ENCODE measurements at places on chromosomes 6 and 20.
A peak's percentile ranks its signal among the peaks of the same experiment; 100 is the strongest.

GRCh38 chr20:49167811-49168507, 20.2 kb downstream of the STAU1 start:
- DNase-seq: no peak

GRCh38 chr20:47660983-47661700, 124.1 kb downstream of the SULF2 start:
- DNase-seq: no peak

DNA sequence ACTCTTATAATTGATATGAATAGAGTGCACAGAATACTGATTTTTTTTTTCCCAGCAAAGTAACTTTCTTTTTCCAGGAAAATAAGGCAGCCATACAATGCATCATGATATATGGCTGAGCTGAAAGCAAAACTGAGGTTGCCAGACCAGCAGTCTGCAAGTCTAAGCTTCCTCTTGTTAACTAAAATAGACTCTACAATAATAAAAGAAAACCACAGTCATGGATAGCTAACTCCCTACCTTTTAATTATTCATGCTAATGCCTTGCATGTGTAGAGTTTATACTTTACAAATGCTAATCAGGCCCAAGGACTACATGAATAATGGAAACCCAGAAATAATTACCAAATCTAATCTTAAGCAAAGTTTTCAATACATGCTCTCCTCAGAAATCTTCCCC, 47.4 kb downstream of the MAP7 start:
- DNase-seq: no peak

DNA sequence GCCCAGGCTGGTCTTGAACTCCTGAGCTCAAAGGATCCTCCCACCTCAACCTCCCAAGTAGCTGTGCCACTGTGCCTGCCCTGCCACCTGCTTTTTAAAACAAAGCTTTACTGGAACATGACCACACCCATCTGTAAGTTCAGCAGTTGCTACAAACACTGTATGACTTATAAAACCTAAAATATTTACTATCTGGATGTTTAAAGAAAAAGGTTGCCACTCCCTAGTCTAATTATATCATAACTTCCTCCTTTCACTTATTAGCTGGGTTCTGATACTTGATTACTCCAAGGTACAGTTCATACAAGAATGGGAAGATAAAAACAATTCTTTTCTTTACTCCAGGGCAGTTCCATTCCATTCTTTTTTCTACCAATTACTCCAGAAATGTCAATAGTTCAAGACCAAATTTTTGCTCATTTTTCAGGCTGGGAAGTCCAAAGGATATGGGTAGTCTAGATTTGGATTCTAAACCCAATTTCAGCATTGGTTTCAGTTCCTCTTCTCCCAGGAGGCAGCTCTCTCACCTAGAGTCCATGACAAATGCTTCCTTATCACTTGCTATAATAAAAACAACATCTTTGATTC, 63.1 kb downstream of the SEC63 start:
- DNase-seq: no peak

DNA sequence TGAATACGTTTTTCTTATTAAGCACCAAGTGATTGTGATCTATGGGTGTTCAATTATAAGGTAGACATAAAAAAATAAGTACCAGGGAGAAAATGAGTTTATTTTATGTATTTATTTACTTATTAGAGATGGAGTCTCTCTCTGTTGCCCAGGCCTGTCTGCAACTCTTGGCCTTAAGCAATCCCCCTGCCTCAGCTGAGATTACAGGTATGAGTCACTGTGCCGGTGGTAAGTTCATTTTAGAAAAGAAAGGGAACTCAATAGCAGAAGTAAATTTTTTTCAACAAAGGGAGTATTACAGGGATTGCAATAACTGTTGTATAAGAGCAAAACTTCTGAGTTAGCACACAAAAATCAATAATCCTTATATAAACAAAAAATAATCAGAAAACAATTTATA, 98.7 kb upstream of the FUT9 start:
- DNase-seq: no peak

DNA sequence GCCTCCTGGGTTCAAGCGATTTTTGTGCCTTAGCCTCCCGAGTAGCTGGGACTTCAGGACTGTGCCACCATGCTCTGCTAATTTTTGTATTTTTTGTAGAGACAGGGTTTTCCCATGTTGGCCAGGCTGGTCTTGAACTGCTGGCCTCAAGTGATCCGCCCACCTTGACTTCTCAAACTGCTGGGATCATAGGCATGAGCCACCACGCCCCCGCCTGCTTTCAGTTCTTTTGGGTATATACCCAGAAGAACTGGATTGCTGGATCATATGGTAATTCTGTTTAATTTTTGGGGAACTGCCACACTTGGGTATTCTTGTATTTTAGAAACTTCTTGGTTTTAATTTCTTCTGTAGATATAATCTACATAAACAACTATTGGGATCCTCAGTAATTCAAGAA, 17.0 kb downstream of the CDS2 start:
- DNase-seq: no peak

DNA sequence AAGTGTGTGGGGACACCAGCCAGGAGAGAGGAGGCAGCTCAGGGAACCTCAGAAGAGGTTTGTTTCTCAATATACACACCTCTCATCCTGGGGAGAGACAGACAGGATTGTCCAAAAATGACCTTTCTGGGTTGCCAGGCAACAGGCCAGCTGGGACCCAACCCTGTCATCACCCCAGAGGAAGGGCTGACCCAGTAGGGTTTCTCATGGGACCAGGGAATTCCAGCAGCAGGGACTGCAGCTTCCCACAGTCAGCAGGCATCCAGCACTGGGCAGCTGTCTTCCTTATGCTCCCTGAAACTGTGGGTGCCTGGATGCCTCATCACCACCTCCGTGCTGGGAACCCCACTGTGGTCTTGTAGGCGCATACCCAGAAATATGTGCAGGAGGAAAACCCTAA, 1.3 kb downstream of the C20orf202 start:
- no peak for DNase-seq

DNA sequence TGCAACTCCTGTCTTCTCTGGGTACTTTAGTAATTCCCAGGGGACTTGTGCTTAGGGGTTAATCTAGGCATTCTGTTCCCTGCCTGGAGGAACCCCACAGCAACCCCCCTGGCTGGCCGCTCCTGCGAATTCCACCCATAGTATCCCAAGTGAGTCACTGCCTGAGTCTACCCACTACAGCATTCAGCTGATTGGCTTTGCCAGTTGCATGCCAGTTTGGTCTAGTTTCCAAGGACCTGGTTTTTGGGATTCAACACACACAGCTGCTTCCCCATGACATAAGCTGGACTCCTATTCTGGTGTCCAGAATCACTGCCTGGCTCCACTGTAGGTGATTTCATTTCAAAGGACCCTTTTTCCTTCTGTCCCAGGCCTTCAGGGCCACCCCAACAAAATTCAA, 40.3 kb downstream of the PLCG1 start:
- DNase-seq: no peak

- no peak for DNase-seq
These were observed 193.1 kb downstream of the CDH4 start for GRCh38 chr20:61445138-61445537.

- DNase-seq: no peak
These were observed 28.0 kb downstream of the TMC2 start for GRCh38 chr20:2564406-2564805.

DNA sequence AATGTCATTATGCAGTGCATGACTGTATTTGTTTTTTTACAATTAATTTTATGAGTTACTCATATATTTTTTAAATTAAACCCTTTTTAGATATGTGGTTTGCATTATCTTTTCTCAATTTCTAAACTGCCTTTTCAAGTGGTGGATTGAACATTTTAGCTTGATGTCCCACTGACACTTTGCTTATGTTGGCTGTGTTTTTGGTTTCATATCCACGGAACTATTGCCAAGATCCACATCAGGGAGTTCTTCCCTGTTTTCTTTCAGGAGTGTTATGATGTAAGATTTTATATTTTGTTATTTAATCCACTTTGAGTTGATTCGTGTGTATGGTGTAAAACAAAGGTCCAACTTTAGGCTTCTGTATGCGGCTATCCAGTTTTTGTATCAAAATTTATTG, 1144.9 kb upstream of the EYS start:
- no peak for DNase-seq

- no peak for DNase-seq
These were observed 78.9 kb downstream of the CRYBG1 start for GRCh38 chr6:106439459-106439858.

DNA sequence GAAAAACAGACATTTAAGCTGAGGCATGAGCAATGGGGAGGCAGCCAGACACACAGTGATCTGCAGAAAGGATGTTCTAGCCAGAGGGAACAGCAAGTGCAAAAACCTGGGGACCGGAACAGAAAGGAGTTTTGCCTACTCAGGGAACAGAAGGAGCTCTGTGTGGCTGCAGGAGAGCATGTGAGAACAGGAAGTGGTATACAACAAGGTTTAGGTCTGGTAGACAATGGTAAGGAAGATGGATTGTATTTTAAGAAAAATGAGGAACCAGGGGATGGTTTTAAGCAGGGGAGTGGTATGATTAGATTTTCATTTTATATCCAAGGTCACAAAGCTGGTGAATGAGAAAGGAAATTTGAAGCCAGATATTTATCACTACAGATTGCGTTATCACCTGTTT, 157.5 kb downstream of the UNC5CL start:
- no peak for DNase-seq

- DNase-seq: no peak
These were observed 1434.0 kb upstream of the EYS start for GRCh38 chr6:67141005-67141404.

- no peak for DNase-seq
These were observed 9.7 kb downstream of the MRPL14 start for GRCh38 chr6:44117397-44118128.

DNA sequence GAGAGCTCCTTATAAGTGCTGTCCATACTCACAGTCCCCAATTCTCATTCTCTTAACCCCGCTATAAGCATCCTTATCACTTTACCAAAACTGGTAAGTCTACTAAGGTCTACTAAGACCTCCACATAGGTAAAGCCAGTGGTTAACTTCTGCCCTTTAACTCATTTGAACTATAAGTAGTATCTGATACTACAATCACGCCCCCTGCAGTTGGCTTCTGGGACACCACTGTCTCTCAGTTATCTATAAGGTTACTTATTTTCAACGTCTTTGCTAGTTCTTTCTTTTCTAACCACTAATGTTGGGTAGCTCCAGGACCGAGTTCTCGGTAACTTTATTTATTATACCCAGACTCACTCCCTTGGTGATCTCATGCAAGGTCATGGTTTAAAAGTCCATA, 142.6 kb downstream of the ARHGAP18 start:
- peak; percentile 21 for DNase-seq

DNA sequence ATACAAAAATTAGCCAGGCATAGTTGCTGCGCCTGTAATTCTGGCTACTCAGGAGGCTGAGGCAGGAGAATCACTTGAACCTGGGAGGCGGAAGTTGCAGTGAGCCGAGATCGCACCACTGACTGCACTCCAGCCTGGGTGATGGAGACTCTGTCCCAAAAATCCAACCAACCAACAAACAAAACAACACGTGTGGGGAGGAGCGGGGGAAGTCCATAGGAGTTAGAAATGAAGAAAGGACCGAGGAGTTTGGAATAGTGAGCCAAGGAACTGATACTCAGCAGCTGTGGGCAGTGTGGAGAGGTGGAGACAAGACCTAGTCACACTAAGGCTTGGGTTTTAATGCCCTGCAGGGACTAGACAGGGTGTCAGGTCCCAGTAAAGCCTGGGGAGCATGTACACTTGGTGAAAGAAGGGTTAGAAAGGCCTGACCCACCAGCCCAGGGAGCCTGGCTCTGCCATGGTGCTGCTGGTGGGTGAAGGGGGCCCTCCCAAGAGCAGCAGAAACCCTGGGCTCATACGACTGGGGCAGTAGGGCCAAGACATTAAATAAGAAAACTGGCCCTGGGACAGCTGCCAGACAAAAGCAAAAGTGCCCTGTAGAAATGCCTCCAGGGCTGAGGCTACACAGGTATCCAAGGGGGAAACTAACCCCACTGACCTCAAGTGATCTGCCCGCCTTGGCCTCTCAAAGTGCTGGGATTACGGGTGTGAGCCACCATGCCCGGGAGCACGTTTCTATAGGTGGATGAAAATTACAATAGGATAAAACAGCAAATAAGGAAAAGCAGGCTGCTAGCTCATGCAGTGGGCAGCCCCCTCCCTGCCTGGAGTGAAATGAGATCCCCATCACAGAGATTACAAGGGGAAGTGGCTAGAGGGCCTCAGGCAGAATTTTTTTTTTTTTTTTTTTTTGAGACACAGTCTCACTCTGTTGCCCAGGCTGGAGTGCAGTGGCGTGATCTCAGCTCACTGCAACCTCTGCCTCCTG, 58.0 kb downstream of the MYH7B start:
- DNase-seq: no peak

DNA sequence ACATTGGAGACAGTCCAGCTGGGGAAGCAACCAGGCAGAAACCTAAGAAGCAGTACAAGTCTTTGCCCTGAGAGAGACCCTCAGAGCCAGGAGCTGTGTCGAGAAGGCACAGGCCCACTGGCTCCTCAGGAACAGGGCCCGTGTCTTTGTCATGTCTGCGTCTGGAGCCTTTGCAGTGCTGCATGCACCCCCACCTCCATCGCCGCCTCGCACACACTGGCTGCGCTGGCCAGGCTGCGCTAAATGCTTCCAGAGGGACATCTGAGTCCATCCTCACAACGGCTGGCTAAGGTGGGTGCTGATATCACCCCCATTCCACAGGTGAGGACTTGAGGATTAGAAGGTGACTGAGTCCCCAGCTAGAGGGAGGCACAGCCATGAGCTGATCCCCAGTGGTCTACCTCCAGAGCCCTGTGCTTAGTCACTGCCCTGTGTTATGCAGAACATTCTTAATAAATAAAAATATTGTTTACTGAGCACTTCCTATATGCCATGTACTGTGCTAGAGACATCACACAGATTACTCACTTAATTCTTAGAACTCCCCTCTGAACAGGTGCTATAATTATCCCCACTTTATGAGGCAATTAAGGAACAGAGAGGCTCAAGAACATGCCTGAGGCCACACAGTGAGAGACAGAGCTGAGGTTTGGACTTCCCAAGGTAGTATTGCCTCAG, 27.6 kb downstream of the GABRR2 start:
- DNase-seq: no peak

GRCh38 chr20:11564491-11564890, 353.2 kb upstream of the BTBD3 start:
- no peak for DNase-seq

DNA sequence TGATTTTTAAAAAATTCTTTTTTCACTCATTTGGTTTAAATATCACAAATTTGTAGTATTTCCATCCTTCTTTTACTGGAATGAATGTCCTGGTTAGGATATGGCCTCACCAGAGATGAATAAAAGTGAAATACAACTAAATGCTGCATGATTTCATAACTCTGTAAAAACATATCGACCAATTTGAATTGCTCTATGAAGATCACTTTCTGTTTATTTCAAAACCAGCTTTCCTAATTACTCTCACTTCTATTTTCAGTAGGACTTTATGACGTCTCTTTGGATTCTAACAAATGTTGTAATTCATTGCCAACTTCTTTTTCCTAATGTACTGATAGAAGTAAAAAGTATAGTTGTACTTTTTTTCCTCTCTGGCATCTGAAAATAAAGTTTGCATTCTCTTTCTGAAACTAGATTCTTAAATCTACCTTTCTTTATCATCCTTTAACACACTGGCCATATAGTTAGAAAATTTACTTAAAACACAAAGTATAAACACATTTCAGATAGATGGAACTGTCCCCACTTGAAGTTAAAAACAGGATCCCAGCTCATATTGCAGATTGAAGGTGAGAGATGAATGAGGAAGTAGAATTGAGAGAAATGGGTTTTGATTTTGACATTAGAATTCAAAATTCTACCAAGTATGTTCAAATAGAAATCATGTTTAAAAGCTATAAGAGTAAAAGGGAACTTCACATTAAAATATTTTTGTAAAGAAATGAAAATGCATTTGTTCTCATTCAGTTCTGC, 40.3 kb upstream of the IL20RA start:
- no peak for DNase-seq

- no peak for DNase-seq
These were observed 577 bp upstream of the SLC24A3 start for GRCh38 chr20:19211661-19212468.

GRCh38 chr6:38876475-38876874, 161.4 kb downstream of the DNAH8 start:
- DNase-seq: no peak

All from COLO829 (cell line).